Common myeloid progenitor, CD34-positive (primary cell): ENCODE measurements at places on chromosomes 3 and 15.
A peak's percentile ranks its signal among the peaks of the same experiment; 100 is the strongest.

GRCh38 chr15:99565049-99565298, 810 bp upstream of the MEF2A start:
- DNase-seq, result no peak

GRCh38 chr3:195240939-195241338, 30.0 kb downstream of the XXYLT1 start:
- DNase-seq, result no peak

- DNase-seq, result no peak
Measured at GRCh38 chr15:75431270-75431669, 20.2 kb downstream of the SIN3A start.

DNA sequence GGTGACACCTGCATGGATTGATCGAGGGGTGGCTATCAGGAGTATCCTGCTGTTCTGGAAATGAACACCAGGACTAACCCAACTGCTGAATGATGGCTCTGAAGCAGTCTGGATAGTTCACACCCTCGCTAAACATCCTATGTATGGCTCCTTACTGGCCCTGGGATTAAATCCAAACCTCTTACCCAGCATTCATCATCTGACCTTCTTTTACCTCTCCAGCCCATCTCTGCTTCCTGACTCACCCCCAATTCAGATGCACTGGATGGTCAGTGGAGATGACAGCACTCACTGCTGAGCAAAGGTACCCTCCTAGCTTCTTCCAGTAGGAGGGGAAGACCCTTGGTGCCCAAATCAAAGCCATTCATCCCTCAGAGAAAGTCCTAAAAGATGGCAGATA, 235.2 kb upstream of the TRIM42 start:
- DNase-seq, result no peak

DNA sequence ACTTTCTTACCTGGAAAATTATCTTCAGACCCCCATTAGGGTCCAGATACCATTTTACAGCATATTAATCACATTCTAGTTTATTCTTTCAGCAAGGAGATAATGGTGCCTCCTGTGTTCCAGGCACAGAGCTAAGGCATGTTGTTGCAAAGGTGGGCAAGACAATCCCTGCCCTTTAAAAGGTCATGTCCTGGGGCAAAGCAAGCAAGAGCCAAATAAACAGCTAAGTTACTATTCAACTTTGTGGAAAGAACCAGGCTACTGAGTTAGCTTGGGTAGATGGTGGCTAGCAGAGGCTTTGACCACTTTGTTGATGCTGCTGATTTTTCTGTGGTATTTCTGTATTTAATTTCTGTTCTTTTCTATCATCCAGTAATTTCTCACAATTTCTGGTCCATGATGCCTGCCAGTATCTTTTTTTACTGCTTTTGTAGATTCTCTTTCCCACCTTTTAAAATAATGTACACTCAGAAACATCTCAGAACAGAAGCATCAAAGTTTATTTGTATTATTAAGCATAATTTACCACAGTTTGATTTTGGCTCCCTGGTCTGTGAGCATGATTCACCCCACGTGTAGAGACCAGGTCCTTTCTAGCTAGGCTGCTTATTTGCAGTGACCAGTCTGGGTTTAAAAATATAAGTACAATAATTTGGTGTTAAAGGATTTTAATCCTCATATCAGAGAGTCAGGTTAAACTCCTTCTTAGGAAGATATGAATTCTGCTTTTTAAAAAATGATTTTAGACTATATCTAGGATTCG, 71.5 kb downstream of the LRRC28 start:
- DNase-seq, result no peak

DNA sequence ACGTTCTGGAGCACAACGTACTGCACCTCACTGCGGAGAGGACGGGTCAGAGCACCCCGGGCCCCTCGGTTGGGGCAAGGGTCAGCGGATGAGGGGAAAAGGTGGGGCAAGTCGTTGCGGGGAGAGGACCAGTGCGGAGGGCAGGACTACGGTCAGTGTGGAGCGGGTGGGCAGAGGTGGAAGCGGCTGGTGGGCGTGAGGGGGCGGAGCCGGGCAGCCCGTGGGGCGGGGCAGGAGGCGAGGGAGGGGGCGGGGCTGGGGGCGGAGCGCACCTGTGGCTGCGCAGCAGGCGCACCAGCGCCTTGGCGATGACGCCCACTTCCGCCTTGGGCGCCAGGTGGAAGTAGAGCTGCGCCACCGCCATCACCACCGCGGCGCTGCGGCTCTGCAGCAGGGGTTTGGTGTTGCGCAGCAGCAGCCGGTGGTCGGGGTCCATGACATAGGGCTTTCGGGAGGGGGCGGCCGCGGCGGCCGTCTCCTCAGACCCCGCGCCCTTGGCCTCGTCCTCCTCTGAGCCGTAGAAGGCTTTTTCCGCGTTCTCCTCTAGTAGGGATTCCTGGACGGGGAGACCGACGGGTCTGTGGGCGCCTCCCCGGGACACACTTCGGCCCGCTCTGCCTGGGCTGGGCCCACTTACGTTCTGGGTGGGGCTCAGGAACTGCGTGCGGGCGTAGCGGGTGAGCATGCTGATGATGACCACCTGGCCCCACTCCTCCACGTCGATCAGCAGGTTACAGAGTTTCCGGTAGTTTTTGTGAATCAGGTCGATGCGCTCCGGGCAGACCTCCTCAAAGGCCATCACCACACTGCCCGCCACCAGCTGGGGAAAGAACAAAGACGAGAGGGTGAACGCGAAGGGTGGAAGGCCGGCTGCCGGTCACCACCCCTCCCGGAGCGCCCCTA, 29.2 kb downstream of the AP3B2 start:
- DNase-seq, result peak; percentile 89

- no peak for DNase-seq
Measured at GRCh38 chr15:93073465-93073952, 15.5 kb downstream of the RGMA start.

DNA sequence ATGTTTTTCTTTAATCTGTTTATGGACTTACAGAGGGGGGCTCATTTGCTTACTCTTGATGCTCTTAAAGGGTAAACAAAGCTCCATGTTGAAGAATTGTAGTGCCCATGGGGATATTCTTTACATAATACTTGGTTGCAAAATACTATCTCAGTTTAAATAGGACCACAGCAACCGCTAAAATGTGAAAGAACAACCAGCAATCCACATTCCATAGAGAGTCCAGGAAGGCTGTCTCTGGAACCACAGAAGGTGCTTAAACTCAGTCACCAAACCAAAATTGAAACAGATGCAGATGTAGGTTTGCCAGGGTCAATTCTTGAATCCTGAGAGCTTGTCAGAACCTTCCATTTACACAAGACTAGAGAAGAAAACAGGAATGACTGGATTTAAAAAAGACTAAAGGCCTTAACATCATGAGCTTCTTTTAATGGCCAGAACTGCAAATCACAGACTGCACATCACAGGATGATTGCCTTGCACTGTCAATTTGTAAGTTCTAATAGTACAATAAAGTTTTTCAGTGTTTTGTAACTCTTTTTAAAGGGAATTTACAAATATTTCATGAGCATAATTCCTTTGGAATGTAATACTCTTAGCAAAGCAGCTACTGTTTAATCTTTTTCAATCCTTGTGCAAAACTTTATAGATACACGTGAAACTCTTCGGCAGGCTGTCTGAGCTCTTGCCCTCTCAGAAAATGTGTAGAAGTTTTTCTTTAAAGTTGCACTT, 661.6 kb downstream of the SI start:
- no peak for DNase-seq

DNA sequence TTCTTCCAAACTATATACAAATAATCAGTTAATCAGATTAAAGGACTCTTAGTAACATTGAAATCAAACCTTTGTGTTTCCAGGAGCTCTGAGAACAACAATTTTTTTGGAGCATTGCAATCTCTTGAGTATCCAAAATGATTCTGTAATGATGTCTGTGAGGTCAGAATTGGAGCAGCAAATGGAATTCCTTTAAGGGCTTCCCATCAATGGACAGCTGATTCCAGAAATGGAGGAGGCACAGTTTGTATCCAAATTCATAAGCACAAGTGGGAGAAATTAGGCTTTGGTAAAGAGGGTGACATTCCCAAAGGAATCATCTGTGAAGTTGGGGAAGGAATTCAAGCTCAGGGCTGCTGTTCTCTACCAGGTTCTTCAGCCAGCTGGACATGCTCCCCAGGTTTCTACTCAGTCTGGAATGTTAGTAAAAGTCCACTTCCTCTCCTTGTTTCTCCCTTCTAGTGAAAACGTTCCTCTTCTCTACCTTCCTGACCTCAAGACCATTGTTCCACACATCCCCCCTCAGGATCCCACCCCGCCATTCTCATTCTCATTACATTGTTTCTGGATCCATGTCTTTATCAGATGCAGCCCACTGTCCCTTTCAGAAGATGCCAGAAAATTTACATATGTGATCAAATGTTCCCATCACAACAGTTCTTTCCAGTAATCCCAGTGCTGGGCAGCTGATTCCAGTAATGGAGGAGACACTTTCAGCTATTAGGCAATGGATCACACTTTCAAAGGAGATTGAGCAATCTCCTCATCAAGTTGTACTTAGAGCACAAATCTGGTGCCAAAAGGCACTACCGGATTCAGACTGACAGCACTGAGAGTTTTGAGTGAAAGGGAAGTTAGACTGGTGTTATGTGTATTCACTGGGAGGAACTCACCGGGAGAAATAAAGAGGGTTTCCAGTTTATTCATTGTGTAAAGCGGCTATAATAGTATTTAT, 391.3 kb upstream of the TPRG1 start:
- DNase-seq, result peak; percentile 17
